Activated CD4-positive, alpha-beta T cell treated with anti-CD3 and anti-CD28 coated beads for 24 hours (primary cell): ENCODE measurements at places on chromosomes 13 and 19.

DNA sequence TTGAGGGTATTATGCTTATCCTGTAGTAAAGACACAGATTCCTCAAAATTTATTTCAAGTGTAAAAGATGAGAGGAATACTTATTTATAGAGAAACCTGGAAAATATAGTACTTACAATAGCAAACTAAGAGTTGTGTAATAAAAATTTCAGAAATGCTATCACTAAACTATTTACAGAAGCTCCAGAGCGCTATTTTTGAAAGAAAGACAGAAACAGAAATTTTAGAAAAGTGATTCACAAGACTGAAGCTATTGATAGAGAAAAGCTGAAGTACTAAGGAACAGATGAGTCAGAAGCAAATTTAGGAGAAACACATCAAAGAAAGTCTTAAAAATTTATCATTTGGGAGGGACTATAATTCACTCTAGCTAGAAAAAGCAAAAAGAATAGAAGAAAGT lies 1174.2 kb downstream of the DIAPH3 start:
- no peak for DNase-seq

DNA sequence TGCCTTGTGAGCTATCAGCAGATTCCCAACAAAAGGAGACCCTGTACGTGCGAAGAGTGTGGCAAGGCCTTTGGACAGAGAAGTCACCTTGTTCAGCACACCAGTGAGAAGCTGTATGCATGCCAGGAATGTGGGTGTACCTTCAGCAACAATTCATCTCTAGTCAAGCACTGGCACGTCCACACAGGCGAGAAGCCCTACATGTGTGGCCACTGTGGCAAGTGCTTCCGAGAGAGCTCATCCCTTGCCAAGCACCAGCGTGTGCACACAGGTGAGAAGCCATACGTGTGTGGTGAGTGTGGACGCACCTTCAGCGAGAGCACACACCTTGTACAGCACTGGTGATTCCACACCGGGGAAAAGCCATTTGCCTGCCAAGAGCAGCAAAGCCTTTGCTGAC lies 7.6 kb upstream of the ZSCAN22 start:
- DNase-seq: no peak

GRCh38 chr19:50723069-50723468 lies at the start of gene CLEC11A:
CLEC11A (plus strand) TSS chr19:50723364; CDS start chr19:50723526, 162 bp downstream.
- DNase-seq: no peak

GRCh38 chr13:74101436-74101835 lies 32.8 kb downstream of the KLF12 start:
- DNase-seq: no peak

GRCh38 chr13:59061621-59062020 lies 1102.1 kb downstream of the DIAPH3 start:
- no peak for DNase-seq

GRCh38 chr13:21061029-21061763 lies at the start of gene LATS2:
LATS2 (minus strand) TSS chr13:21061586; CDS start chr13:21046026, 15,560 bp downstream.
- peak; percentile 47 for DNase-seq

GRCh38 chr19:41708481-41708880 lies at the start of gene CEACAM5:
CEACAM5 (plus strand) TSS chr19:41708626; CDS start chr19:41708732, 106 bp downstream.
- DNase-seq: no peak

DNA sequence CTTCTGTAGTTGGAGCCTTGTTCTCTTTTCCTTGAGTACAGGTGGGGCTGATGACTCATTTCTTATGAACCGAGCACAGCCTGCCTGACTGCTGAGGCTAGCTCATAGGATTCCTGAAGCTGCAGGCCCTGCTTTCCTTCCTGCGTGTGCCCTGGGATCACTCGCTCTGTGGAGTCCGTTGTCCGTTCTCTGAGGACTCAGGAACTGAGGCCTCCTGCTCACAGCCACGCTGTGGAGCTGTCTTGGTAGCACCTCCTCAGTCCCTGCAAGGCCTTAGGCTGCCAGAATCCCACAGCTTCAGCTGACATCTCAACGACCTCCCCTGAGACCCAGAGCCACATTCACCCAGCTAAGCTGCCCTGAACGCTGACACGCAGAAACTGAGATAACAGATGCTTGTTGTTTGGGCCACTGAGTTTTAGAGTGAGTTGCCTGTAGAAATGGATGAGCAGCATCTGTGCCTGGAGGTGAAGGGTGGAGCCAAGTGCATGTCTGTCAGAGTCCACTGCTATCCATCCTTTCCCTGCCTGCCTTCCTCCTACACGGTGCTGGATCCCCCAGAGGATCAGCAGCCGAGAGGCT lies 72.9 kb downstream of the ARHGEF7 start:
- DNase-seq: no peak

- DNase-seq: no peak
Measured at GRCh38 chr13:30916991-30917390, 10.9 kb downstream of the MEDAG start.

GRCh38 chr19:6455924-6456323 lies 3.7 kb downstream of the SLC25A23 start:
- no peak for DNase-seq

DNA sequence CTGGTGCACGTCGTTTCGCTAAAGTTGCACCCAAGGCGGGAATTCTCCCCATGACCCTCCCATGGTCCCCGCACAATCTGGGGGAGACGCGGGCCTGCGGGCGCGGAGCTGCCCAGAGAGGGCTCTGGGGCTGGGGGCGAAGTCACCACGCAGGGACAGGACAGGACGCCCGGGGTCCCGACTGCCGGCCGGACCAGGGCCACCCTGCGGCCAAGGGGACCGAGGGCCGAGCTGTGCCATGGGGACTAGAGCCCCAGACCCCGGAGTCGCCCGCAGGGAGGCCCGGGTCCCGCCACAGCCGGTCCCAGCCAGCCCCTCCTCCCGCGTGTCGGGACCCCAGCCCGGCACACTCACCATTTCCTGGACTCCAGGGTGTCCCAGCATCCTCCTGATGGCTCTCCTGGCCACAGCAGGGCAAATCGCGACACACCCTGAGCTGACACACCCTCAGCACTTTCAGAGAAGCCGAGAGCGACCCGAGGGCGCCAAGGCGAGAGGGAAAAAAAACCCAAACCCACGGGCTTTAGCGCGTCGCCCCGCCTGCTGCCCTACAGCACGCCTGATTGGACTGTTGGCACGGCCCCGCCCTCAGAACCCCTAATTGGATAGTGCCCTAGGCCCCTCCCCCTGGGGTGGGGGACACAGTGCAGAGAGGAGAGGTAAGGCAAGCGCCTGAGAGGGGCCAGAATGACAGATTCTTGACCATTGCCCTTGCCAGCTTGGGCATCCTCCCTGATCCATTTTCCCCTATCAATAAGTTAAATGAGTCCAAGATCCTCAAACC lies 28.6 kb downstream of the ZNF44 start:
- no peak for DNase-seq

DNA sequence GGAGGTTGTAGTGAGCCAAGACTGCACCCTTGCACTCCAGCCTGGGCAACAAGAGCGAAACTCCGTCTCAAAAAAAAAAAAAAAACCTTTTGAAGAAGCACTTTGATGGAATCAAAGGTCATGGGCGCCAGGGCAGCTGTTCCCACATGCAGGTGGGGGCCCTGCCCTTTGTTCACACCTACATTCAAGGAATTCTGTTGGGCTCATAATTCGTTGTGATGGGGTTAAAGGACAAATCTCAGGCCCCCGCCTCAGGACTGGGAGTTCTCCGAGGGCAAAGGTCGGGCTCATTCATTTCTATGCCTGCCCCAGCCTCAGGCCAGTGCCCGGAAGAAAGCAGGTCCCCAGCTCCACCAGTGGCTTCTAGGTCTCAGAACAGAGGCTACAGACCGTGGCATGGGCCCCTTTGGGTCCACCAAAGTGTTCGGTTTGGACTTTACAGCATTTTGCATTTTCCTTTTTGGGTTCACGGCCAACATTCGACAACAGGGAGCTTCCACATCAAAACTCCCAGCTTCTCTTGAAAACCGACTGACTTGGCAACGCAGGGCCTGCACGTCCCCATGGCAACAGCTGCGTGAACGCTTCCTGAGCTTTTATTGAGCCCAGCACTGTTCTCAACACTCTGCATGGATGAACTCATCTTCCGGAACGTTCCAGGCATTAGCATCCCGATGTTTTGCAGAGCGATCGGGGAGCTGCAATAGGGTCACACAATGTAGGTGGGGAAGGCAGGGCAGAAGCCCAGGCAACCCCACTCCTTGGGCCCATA lies 10.1 kb upstream of the GTF2F1 start:
- DNase-seq: no peak

- no peak for DNase-seq
Measured at GRCh38 chr13:96185818-96186217, 95.9 kb downstream of the HS6ST3 start.

DNA sequence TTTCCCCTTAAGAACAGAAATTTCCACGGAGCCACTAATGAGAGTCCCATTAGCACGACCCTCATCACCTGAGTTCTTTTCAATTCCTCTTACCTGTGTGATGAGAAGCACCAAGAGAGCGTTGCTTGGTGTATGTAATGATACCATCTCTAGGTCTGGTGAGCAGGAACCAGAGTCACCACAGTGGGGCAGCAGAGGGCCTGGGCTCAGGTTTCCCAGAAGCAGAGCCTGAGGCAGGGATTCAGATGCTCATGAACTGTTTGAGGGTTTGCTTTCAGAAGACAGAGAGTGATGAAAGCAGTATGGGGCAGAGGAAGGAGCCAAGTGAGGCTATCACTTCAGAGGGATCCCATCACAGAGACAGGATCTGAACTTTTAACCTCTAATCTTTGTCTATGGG lies 3.1 kb upstream of the PTPRH start:
- peak; percentile 43 for DNase-seq

- DNase-seq: no peak
Measured at GRCh38 chr13:96967248-96967745, 27.0 kb downstream of the OXGR1 start.

DNA sequence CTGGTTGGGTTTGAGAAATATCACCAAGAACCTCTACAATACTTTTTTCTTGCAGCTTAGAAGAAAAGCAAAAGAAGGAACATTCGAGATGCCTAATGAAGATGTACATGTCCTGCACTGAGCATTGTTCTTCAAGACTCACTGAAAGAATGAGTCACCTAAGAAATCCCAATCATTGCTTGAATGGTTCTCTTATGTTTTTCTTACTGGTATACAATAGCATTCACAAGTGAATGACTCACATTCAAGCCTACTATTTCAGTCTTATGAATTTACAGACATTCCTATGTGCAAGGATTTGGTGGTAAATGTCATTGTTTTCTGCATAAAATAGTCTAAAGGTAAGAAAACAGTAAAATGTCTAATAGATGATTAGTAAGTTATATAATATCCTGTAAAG lies 594.6 kb downstream of the PCDH9 start:
- DNase-seq: no peak

DNA sequence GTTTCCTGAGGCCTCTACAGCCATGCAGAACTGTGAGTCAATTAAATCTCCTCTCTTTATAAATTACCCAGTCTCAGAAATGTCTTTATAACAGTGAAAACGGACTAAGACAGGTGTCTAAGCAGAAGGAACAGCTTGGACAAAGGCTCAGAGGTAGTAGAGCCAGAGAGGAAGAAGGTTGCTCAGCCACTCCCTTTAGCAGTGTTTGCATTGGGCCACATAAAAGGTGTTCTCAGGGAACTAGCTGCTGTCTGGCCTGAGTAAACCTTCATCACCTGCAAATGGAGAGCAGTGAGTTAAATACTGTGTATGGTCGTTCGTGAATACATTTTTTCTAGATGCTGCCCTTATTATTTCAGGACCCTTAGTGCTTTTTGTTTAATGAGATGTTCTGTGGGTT lies 383.4 kb downstream of the EFNB2 start:
- DNase-seq: no peak

DNA sequence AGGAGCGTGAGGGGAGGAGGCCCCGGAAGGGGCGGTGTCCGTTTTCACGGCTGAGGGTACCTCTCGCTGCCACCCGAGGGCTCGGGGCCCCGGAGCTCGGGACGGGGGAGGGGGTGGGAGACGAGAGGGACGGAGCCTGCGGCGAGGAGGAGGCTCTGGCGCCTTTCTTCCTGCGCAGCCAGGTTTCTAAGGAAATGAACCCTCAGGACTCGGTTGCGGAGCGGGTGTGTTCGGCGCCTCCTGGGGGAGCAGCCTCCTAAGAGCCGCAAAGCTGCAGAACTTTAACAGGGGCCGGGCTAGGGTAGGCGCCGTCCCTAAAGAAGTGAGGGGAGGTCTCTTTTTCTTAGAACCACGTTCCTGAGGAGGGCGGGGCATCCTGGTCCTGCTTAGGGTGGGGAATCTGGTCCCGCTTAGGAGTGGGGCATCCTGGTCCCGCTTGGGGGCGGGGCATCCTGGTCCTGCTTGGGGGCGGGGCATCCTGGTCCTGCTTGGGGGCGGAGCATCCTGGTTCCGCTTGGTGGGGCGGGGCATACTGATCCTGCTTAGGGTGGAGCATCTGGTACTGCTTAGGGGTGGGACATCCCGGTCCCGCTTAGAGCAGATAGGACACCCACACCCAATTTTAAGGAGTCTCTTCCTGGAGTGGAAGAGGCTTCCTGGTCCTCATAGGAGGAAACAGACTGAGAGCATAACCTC lies 6.2 kb downstream of the SYT5 start:
- peak; percentile 37 for DNase-seq

GRCh38 chr19:30376272-30376671 lies 4.1 kb downstream of the ZNF536 start:
- DNase-seq: no peak

DNA sequence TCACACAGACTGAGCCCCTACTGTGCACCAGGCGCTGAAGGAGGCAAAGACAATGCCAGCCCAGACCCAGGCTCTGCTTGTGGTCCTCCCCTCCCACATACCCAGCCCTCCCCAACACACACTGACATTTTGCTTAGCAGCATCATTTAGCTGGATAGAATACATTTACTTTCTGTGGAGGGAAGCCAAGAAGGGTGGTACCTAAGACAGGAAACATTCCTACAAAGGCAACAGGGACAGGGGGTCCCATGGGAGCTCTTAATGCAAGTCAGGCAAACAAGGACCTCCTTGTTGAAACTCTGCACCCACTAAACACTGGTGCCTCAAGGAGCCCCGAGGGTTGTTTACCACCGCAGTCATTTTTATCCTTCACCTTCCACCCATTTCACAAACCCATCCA lies 77.0 kb upstream of the ZNF507 start:
- no peak for DNase-seq

- DNase-seq: no peak
Measured at GRCh38 chr19:11587975-11588631, 9.2 kb upstream of the ZNF627 start.

DNA sequence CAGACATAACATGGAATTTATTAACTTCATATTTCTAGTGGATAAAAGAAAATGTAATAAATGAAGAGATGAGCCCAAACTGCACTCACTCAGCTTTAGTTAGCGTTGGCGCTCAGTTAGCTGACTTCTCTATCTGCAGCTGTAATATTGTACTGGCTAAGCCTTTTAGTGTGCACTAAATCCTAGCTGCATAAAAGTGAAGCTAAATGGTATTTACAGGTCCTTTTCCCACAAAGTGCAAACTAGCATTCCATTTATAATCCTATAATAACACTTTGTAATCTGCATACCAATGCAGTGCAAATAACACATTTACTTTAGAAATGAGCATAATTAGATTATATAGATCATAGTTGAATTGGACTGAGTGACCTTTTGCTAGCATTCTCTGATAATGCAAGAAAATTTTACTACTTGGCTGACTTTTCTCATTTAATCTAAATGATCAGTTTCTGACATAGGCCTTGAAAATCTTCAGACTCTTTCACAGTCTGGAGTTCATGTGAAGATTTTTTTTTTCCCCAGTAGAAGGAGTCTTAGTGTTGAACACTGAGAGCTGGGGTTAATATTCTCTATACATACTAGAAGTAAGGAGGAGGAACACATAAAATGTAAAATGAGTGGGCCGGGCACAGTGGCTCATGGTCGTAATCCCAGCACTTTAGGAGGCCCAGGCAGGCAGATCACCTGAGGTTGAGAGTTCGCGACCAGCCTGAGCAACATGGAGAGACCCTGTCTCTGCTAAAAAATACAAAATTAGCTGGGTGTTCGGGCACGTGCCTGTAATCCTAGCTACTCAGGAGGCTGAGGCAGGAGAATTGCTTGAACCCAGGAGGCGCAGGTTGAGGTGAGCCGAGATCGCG lies 1426.4 kb downstream of the PCDH9 start:
- DNase-seq: no peak
